ENCODE measurements at places on chromosomes 2 and 18.
A peak's percentile ranks its signal among the peaks of the same experiment; 100 is the strongest.

GRCh38 chr2:215290980-215291599 is 20.8 kb upstream of the ATIC start:
- no peak for DNase-seq

- DNase-seq = no peak
Measured at GRCh38 chr2:120251078-120251477, 1.6 kb upstream of the RALB start.

DNA sequence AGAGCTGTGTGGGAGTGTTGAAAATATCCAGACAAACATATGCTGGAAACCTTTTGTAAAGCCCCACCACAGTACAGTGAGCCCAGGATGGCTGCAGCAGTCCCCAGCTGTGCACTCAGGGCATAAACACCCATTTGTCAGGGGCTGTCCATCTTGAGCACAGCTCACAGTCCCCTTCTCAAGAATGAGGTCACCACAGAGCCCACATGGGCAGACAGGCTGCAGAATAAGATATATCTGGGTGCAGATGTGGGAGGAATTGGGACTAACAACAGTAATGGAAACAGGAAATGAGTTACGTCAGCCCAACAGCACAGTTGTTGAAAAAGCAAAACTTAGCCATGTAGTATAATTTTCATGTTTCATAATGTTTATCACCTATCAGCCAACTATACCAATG is 219.6 kb downstream of the ETAA1 start:
- DNase-seq = peak; percentile 60

- DNase-seq = peak; percentile 68
Measured at GRCh38 chr2:217160103-217160743, 300.4 kb upstream of the TNP1 start.

DNA sequence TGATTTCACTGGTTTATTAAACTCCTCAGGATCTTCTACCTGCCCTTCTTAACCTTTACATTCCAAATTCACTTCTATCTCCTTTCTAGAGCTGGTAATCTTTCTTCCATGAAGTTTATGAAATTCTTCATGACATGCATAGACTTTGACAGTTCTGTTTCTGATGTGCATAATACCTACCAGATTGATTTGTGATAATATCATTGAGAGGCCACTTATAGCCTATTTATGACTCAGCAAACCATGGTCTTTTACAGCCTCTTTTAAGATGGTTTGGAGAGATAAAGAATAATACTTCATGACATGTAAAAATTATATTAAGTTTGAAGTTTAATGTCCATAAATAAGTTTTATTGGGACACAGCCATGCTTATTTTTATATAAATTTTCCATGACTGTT is 14.0 kb downstream of the SCN2A start:
- DNase-seq = no peak

DNA sequence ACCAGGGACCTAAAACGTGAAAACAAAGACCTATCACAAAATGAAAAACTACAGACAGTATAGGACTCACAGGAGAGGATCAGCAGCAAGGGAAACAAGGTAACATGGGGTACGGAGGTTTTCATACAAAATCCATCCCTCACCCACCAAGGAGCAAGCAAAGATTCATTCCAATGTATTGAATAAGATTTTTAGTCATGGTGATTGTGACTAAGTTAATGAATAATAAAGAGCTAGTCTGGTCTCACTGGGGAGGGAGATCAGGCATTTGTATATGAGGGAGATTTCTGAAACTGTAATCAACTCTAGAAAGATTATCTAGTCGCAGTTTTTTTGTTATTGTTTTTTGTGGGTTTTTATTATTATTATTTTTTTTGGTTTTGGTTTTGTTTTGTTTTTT is 336.5 kb upstream of the MMADHC start:
- DNase-seq = peak; percentile 74

- DNase-seq = no peak
Measured at GRCh38 chr2:64115808-64116598, 28.2 kb downstream of the PELI1 start.

- DNase-seq = no peak
Measured at GRCh38 chr2:96510931-96511595, 5.9 kb upstream of the NEURL3 start.

DNA sequence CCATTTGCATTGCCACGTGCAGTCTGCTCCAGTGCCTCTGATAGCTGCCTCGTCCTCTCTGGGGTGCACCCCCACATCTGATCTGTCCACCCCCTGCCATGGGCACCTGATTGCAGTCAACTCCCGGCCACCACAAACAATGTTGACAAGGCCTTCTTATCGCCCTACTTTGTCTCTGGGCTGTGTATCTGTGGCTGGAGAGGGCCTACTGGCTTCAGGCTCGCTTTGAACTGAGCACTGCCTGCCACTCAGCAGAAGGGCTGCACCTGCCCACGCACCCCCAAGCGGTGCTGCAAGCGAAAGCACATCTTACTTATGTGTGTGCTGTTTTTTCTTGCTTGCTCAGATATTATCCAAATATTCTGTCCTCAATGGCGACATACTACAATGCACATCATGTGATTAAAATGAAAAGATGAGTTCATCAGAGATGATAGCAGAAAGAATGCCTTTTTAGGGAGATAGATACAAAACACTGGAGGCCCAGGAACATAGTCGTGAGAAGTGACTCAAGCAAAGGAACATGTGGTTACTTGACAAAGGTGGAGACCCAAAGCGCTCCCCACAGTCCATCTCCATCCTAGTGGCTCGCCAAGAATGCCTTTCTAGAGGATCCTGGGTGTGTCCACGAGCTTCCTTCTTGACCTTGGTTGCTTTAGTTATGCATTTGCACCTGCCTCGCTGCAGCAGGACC is 28.8 kb downstream of the FBLN7 start:
- no peak for DNase-seq

GRCh38 chr2:186725783-186726182 is 31.9 kb downstream of the FAM171B start:
- DNase-seq = no peak

DNA sequence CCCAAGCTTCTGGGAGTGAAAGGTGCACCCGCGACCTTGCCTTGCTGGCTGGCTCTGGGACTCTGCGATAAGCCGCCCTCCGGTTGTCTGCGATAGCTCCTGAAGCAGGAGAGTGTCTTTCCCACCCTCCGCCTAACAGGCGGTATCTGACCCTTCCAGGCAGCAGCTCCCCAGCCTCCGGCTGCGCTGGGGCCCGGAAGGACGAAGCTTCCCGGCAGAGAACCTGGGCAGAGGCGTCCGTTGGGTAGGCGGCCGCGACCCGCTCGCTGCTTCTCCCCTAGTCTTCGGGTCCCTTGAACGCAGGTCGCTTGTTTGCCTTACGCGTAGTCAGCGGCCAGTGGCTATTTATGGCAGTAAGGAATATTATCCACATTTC is 446 bp upstream of the RHBDD1 start:
- no peak for DNase-seq

GRCh38 chr2:70214953-70215549 is 24.2 kb upstream of the C2orf42 start:
- DNase-seq = peak; percentile 96

GRCh38 chr2:5026571-5027234 is 665.5 kb upstream of the SOX11 start:
- DNase-seq = no peak

GRCh38 chr18:45169610-45170009 is 445.7 kb upstream of the SLC14A2 start:
- peak; percentile 97 for DNase-seq

DNA sequence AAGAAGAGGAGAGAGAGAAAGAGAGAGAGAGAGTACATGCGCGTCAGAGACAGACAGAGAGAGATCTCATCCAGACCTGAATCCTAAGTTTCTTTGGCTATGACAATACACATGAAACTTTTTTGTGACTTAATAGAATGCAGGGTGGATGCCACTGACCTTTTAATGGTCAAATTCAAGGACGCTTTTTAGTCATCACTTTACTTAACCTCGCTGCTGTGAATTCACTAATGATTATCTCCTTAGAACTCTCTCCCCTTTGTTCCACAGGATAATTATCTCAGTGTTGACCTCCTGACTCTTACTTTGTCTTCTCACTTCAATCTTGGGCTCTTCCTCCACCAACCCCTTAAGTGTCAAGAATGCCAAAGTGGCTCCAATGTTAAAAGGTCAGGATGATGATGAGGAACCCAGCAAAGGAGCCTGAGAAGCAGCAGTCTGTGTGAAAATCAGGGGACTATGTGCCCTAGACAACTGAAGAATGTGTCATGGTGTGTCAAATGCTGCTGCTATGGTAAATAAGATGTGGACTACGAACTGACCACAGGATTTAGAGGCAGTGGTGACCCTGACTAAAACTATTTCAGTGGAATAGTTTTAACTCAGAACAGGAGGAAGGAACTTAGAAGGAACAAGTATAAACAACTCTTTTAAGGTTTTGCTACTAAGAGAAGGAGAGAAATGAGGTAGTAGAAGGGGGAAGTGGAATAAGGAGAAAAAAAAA is 382.1 kb downstream of the ZEB2 start:
- DNase-seq = peak; percentile 49

DNA sequence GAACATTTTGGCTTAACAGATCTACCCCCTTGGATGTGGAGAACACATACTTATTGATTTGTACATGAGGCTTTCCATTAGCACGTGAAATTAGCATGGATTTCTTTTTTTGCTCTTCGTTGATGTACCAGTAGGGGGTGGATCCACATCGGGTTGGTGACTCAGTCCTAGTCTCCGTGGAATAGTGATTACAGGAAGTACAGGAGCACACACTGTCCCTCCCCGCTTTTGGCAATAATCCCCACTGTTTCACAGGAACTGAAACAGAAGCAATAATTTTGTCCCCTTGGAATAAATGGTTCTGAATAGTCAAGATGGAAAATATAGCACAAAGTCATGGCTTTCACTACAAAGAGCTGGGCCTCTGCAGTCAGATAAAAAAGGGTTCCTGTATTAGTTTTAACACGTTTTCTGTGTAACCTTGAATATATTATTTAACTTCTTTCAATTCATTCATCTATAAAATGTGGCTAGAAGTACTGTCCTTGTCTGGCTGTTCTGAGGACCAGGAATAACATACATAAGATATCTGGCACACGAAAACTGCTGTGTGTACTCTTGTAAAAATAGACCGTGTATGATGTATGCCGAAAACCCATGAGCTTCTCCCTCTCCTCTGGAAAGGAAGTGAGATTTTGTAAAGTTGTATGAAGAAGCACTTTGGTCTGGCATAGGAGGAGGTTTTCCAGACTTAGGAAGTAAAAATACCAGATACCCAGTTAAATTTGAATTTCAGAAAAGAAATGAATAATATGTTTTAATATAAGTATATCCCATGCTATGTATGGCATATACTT is 229.2 kb downstream of the GALR1 start:
- DNase-seq = peak; percentile 6

DNA sequence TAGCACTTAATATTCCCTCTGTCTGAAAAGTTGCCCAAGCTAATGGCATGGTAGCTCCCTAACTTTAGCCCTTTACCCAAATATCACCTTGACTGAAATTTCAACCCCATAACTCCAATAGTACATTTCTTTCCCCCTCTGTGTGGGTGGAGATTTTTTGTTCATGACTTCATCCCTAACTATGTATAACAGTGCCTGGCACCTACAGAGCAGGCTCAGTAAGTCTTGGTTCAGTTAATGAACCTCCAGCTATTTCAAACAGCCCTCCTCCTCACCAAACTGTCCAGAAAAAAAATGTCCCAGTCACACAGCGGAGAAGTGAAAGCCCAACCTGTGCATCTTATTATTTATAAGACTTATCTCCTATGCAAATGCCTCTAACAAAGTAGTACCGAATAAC is 18.6 kb downstream of the BUB1 start:
- no peak for DNase-seq

GRCh38 chr2:150581717-150582472 is 94.4 kb upstream of the RND3 start:
- DNase-seq = no peak

- no peak for DNase-seq
Measured at GRCh38 chr18:78602430-78602829, 377.2 kb upstream of the SALL3 start.

DNA sequence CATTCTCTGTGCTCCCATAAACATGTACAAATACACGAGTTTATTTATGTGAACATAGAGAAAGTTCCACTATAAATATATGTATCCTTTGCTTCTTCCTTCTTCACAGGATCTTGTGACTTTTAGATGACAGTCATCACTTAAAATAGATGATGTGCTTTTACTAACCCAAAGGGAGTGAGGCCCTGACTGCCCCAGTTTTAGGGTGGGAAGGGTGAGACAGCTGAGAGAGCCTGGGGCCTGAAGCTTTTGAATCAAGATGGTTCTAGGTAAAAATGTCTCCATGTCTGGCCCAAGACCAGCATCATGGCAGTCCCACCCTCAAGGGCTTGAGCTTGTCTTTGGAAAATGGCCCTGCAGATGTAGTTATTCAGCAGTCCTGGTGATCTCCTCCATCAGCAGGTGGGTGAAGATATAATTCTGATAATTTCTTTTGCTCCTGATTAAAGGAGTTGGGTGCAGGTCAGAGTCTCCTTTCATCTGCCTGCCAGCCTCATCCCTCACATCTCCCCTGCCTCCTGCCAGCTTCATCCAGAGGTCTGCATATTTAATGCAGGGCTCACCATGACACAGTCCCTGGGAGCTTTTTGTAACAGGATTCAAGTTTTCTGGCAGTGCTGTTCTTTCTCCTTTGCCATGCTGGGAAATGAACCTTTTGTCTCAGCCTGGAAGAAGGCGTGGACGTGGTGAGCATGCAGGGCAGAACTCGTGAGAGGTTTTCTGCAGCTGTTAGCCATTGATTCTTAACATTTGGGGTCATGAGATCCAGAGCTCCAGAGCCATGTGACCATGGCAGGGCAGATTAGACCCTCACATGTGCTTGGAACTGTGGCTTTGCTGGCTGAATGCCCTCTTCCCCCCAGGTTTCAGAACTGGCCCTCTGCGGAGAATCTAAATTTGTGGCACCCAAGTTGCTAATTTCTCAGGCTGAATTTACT is 2.7 kb downstream of the HRH4 start:
- no peak for DNase-seq

- peak; percentile 6 for DNase-seq
Measured at GRCh38 chr2:50443868-50444630, 587.9 kb downstream of the NRXN1 start.

DNA sequence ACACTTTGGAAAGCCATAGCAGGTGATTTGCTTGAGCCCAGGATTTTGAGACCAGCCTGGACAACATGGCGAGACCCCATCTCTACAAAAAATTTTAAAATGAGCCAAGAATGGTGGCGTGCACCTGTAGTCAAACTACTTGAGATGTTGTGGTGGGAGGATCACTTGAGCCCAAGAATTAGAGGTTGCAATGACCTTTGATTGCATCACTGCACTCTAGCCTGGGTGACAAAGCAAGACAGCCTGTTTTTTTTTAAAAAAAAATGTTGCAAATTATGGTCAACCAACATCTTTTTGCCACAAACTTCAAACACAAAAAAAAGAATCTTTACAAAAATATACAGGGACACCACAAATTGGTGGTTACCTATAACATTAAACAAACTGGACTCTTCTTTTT is 40.3 kb downstream of the MEX3C start:
- DNase-seq = no peak

GRCh38 chr2:135607561-135607960 is 76.3 kb downstream of the R3HDM1 start:
- DNase-seq = peak; percentile 20

GRCh38 chr2:145849466-145849865 is 1329.5 kb upstream of the ZEB2 start:
- DNase-seq = no peak
